ENCODE measurements at places on chromosomes 5 and 9.

GRCh38 chr5:98173334-98173733, 600.1 kb upstream of the RGMB start:
- no peak for DNase-seq

- DNase-seq: no peak
Measured at GRCh38 chr5:73985145-73985544, 359.1 kb downstream of the ARHGEF28 start.

DNA sequence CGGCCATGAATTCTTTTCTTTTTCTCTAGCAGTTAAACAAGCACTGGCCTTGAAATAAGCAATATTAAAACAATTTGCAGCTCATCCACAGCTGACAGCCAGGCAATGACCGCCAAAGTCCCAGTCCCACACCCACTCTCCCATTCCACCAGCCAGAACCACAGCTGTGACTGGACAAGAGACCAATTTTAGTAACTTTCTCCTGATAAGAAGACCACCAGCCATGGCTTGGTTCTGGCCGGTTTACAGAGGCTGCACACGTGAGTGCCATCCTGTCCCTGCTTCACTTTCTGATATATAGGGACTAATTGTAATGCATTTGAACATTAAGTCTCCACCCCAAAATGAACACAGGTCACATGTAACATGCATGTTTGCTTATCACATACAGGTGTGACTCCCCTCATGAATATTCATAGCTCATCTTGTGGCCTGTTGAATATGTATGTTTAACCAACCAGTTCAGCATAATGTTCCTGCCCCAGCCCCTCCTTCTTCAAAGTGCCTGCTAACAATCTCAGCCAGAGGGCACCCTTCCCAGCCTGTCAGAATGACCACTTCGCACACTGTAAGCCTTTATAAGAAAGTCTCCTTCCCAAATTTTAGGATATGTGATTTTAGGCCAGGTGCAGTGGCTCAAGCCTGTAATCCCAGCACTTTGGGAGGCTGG, 23.9 kb upstream of the FANCC start:
- no peak for DNase-seq

DNA sequence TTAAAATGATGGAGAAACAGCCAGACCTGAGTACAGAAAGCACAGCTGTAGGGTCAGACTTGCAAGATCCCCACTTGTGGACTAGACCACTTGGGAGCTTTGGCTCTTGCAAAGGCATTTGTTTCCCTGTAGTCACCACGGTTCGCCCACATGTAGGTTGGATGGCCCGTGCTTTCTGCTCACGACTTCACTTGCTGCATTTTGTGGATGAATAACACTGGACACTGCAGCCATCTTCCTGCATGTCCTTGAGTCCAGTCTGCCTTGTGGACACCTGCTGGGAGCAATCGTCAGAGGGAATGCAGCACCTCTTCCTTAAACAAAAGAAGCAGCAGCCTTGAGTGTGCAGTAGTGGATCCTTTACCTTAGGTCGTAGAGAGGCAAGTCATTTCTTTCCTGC, 372.9 kb upstream of the IRX2 start:
- DNase-seq: no peak

GRCh38 chr5:166726406-166726805, 1565.0 kb upstream of the WWC1 start:
- no peak for DNase-seq

GRCh38 chr5:73861313-73861988, 235.5 kb downstream of the ARHGEF28 start:
- DNase-seq: no peak

DNA sequence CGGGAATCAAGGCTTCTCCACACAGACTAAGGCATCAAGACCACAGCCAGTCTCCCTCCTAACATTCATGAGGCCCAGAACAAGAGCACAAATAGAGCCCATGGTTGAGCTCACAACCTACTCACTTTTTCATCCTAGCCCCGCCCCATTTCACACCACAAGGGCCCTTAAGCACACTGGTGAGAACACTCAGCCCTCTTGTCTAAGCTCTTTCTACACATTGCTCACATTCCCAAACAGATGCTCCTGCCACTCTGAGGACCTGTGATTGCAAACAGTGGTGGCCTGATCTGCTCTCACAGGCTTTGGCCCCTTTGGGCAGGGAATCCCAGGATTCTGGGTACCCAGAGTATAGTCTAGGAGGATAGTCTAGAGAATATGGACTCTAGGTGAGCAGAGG, 54.0 kb downstream of the FEM1C start:
- no peak for DNase-seq

DNA sequence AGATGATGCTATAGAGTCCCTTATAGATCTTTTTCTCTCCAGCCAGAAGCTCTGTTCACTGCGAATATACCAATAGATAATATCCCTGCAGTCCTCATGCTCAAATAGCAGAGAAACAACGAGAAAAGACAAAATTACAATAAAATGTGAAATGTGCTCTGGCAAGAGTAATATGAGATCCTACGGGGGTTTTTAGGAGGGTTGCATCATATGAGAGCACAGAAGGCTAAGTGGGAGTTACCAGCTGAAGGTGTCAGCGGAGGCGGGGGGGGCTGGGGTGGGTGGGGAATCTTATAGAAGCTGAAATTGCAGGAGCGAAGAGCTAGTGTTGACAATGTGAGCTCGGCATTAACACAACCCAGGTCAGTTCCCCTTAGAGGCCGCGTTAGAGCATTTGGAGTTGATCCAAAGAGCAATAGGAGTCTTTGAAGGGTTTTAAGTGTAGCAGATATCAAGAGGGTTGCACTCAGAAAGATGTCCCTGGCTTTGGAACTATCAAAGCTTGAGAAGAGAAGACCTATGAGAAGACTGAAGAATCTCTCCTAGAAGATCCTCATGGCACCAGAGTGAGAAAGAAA, 109.7 kb downstream of the BASP1 start:
- DNase-seq: no peak

DNA sequence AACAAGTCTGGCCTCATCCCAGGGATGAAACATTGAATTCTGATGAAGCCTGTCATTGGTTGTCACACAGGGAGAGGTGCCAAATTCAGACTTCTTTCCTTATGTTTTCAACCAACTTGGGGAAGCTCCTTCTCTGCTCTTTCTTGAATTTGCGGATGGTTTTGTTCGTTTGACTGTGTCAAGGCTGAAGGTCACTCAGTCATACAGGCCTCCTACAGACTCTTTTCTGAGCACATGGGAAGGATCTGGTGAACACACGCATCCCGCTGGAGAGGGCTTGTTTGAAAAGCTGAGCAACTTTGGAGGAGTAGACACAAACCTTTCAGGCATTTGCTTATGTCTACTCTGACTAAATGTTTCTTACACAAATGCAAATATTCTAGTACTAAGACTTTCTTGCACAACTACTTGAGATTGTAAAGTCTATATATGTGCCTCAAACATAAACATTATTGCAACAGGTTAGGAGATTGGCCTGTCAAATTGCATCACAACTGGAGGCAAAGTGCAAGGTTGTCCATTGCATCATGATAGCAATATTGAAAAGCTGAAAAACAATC, 151.5 kb upstream of the NR3C1 start:
- DNase-seq: no peak
